ENCODE measurements at places on chromosomes 5 and 9.

DNA sequence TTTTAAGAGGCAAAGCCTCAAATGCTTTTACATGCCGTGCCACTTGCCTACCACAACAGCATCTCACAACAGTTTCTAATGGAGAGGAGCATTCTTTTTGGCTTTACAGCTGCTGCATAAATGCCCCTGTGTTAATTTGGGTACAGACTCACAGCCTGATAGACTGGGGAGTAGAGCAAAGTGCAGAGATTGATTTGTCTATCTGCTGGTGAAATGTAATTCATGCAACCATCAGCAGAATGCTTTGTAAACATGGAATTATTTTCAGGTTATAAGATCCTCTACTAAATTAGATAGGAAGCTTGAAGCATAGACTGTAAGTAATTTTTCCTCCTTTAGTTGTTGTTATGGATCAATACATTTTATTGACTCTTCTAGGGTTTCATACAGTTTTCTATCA, 170.3 kb downstream of the CD180 start:
- no peak for DNase-seq

- DNase-seq: no peak
Measured at GRCh38 chr5:152529440-152529839, 124.4 kb upstream of the NMUR2 start.

GRCh38 chr5:146185161-146185560, 2.7 kb upstream of the LARS1 start:
- no peak for DNase-seq

DNA sequence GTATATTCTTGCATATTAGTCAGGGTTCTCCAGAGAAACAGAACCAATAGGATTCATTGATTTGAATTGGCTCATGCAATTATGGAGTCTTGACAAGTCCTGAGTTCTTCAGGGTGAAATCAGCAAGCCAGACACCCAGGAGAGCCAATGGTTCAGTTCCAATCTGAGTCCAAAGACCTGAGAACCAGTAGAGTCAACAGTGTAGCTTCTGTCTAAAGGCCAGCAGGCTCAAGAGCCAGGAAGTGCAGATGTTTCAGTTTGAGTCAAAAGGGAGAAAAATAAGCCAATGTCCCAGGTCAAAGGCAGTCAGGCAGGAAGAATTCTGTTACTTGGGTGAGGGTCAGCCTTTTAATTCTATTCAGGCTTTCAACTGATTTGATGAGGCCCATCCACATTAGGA, 37.8 kb upstream of the ANKRD34B start:
- DNase-seq: no peak

- DNase-seq: no peak
Measured at GRCh38 chr9:106305428-106306133, 557.4 kb upstream of the ZNF462 start.

GRCh38 chr9:99389087-99390033, 167.3 kb downstream of the SEC61B start:
- no peak for DNase-seq

Measured in tibial artery (tissue), 4 donors.